Stimulated activated CD8-positive, alpha-beta memory T cell treated with anti-CD3 and anti-CD28 coated beads, Interleukin-7, amount 100 ng/mL, for 1 hour (primary cell): ENCODE measurements at places on chromosomes 4 and X.

- DNase-seq: no peak
Measured at GRCh38 chr4:184369871-184370270, 104.5 kb downstream of the IRF2 start.

- DNase-seq: no peak
Measured at GRCh38 chrX:133188631-133189030, 29.5 kb downstream of the TFDP3 start.

GRCh38 chrX:79568309-79568708 lies 201.2 kb upstream of the ITM2A start:
- no peak for DNase-seq

GRCh38 chr4:78320349-78320935 lies 231.1 kb upstream of the ANXA3 start:
- no peak for DNase-seq

DNA sequence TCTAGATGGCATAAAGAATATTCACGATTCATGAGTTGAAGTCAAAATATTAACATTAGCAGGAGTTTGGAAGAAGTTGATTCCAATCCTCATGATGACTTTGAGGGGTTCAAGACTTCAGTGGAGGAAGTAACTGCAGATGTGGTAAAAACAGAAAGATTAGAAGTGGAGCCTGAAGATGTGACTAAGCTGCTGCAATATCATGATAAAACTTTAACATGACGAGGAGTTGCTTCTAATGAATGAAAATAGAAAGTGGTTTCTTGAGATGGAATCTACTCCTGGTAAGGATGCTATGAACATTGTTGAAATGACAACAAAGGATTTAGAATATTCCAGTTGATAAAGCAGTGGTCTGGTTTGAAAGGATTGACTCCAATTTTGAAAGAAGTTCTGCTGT lies 70.1 kb upstream of the TMLHE start:
- DNase-seq: no peak

DNA sequence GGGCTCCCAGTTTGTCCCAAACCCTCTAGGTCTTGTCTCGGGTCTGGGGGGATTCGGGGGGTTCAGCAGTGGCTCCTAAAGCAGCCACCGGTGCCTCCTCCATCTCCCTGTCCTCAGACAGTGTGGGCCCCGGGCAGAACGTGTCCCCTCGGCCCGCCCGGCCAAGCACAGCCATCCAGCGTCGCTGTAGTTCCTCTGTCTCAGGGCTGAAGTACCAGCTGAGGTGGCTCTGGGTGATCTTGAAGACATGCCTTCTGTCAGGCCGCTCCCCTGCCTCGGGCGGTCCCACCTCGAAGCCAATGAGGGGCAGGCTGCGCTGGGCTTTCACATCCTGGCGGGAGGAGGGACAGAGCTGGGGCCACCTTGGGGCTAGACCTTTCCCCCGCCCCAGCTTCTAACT lies 5.9 kb downstream of the TSR2 start:
- DNase-seq: no peak

GRCh38 chr4:71833232-71833900 lies 49.5 kb upstream of the GC start:
- DNase-seq: no peak

DNA sequence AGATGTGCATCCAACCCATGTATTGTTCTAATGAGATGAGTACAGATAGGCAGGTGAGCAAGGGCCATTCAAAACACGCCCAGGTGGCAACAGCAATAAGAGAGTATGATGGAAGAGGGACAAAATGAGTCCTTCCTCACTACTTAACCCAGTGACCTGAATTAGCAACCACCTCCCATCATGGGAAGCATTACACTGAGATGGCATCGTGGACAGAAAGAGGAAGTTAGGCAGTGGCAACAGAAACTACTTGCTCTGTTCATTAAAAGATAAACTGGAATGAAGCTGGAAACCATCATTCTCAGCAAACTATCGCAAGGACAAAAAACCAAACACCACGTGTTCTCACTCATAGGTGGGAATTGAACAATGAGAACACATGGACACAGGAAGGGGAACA lies 17.2 kb downstream of the RXFP1 start:
- DNase-seq: no peak

- DNase-seq: no peak
Measured at GRCh38 chrX:121301356-121301755, 253.9 kb downstream of the GLUD2 start.

GRCh38 chrX:64205441-64205734 lies at the start of gene AMER1:
TSS of gene AMER1 (minus strand) at chrX:64205708. CDS start at chrX:64193286, 12,422 bp downstream.
- no peak for DNase-seq

DNA sequence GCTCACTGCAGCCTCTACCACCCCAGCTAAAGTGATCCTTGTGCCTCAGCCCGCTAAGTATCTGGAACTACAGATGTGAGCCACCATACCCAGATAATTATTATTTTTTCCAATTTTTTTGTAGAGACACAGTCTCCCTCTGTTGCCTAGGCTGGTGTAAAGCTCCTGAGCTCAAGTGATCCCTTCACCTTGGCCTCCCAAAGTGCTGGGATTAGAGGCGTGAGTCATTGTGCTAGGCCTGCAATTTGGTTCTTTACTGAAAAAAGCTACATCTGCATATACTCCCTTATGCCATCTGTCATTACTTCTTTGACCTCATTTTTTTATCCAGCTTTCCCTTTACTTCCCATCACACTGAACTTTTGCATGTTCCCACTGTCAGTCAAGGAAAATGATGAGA lies 2012.4 kb upstream of the IGFBP7 start:
- no peak for DNase-seq
